ENCODE measurements at places on chromosomes 7 and 10.
A peak's percentile ranks its signal among the peaks of the same experiment; 100 is the strongest.

DNA sequence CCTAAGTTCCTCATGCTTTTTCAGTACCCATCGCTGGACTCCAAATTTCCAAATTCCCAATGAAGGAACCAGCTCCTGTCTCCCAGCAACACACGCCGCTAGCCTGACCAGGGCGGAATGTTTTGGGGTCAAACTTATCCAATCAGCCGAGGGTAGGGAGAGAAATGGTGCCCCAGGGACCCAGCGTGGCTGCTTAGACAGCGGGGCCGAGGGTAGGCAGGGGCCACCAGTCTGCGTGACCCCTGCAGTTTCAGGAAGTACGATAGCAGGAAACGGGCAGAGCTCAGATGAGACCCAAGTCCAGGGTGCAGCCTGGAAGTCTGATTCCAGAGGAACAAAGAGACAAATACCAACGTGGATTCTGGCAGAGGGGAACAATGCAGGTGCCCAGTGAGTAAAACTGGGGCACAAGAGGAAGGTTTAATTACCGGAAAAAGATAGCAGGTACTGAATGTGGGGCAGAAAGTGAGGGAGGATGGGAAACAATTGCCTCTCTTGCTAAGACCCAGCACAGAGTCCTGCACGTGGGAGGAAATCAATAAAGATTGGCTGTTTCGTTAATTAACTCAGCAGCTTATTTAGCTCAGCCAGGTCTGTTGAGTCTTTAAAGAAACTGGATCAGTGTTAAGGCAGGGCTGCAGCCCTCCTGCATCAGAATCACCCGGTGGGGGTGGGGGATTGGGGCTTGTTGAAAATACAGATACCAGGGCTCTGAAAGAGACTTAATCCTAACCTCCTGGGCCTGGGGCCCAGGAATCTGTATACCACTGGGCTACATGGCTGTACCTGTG is 50.4 kb upstream of the NFE2L3 start:
- no peak for DNase-seq

- DNase-seq: no peak
Observed at GRCh38 chr10:117694190-117694589, 151.6 kb downstream of the EMX2 start.

GRCh38 chr10:124379609-124380193 is 39.0 kb downstream of the OAT start:
- DNase-seq: no peak

- peak; percentile 78 for DNase-seq
Observed at GRCh38 chr7:5248201-5248885, 34.4 kb upstream of the SLC29A4 start.

DNA sequence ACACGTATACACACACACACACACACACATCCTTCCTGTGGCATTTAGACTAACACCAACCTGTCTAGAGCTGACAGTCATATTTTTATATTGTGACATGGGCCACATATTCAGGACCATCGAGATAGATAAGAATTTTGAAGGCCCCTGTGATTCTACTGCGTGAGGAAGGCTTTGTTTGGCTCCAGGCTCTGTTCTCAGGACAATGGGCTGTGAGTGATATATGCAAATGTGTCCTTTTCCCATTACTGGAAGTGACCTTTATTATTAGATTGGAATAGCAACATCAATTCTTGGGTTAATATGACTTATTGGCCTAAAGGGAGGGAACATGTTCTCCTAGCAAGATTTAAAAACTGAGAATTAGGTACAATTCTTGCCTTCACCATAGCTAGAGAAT is 156.1 kb downstream of the SPAG6 start:
- no peak for DNase-seq

DNA sequence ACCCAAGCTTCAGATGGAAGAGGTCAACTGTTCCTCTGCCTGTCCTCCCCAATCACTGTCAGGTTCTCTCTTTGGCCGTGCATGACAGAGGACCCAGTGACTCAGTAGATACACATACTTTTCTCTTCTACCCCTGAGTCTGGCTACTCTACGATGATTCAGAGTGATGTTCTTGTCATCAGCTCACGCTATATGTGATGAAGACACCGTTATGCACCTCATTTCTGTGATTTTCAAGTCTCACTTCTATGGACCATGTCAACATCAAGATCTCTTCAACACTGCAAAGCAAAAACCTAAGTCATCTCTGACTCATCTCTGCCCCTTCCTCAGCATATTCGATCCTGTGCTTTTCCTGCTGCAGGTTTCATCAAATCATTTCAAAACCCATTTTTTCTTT is 76.6 kb upstream of the DGKI start:
- DNase-seq: peak; percentile 91

DNA sequence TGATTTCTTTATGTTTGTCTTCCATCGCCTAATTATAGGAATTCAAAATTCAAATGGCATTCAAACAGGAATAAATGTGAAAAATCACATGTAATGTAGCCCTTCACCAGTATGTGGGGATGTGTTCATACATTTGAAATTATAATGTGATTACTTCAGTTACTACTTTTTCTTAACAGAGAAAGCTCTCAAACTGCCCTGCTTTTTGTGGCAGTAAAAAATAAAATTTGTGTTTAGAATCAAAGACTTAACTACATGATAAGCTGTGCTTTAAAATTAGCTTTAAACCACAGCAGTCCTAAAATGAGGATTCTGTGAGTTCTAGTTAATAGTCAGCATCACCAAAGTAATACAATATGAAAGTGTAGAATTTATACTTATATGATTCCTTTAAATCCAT is 7.8 kb upstream of the HERC4 start:
- DNase-seq: peak; percentile 64

GRCh38 chr10:130353928-130354572 is 217.9 kb downstream of the GLRX3 start:
- no peak for DNase-seq

DNA sequence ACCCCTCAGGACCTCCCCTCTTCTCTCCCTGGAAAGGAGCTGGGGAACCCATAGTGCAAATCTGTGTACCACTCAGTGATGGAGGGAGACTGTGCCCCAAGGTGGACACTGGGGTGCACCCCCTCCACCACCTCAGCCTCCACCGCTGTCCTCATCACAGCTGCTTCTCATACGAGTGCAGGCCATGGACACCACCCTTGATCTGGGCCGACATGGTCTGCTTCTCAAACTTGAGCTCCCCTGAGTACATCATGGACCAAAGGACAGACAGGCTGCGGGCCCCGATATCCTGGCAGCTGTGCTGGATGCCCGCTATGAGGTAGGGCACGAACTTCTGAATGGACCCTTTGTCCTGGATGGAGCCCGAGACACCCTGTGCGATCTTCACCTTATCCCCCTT is 142.6 kb upstream of the KCNMA1 start:
- DNase-seq: no peak

- peak; percentile 31 for DNase-seq
Observed at GRCh38 chr7:81036057-81036456, 117.2 kb upstream of the SEMA3C start.

DNA sequence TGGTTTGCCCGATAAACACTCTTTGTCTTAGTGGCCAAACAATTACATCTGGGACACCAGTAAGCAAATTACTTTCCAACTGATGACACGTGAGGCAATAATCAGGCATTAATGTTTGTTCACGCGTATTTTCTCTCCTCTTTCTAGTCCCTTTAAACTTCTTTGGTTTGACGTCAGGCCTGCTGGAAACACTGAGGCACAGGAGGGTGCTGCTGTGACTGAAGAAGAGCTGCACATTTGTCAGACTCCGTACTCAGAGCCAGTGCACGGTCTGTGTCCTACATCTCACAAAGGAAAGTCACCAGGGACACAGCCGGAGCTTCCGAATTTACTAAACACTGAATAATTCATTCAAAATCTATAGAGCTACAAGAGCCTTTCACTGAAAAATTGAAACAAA is 57.6 kb upstream of the ANAPC16 start:
- no peak for DNase-seq

DNA sequence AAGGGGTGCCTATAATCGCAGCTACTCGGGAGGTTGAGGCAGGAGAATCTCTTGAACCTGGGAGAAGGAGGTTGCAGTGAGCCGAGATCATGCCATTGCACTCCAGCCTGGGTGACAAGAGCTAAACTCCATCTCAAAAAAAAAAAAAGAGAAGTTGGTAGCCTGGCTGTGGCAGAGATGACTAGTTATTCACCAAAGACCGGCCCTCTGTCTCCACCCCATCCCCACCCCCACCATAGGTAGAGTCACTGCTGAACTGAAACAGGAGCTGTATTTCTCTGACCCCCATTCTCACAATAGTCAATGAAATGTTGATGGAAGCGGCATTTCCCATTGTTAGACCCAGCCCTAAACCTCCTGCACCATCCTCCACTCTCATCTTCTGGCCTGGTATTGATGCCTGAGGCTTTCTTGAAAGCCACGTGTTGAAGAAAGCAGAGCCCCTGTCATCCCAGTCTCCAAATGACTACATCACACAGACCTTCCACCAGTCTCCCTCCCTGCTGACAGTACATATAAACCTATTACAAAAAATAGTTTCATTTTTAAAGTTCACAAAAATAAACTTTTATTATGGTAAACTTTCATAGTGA is 9.4 kb upstream of the PIK3CG start:
- no peak for DNase-seq

Data from cardiac fibroblast (primary cell).